Urothelium cell line (cell line): ENCODE measurements at places on chromosomes 7 and 10.
A peak's percentile ranks its signal among the peaks of the same experiment; 100 is the strongest.

- DNase-seq = no peak
These were observed 394.9 kb upstream of the DPP6 start for GRCh38 chr7:153657182-153657800.

- no peak for DNase-seq
These were observed 325.8 kb upstream of the MGMT start for GRCh38 chr10:129140921-129141885.

GRCh38 chr7:155741082-155741481 lies 71.2 kb downstream of the SHH start:
- no peak for DNase-seq

DNA sequence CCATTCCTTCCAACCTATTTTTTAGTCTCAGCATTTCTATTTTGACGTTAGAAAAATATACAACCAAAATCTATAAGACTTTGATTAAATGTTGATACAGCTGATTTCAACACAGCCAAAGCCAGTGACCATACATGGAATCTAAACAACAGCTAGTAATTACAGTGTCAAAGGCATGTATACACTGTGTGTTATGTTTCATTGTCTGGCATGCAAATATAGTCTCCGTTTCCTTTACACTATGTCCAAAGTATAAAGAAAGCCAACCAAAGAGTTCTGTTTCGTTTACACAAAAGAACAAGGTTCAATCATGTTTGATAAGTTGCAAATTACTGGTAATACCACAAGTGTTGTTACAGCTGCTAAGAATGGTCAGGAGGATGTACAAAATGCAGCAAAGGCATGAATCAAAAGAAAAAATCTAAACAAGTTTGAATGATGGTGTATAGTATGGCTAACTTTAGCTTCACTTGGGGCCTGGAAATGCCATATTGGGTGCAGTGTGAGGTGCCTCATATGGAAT lies 268.3 kb upstream of the FERD3L start:
- no peak for DNase-seq

GRCh38 chr7:130736298-130736900 lies 2.4 kb upstream of the KLF14 start:
- no peak for DNase-seq

GRCh38 chr7:152527610-152528032 lies 91.8 kb upstream of the KMT2C start:
- no peak for DNase-seq

DNA sequence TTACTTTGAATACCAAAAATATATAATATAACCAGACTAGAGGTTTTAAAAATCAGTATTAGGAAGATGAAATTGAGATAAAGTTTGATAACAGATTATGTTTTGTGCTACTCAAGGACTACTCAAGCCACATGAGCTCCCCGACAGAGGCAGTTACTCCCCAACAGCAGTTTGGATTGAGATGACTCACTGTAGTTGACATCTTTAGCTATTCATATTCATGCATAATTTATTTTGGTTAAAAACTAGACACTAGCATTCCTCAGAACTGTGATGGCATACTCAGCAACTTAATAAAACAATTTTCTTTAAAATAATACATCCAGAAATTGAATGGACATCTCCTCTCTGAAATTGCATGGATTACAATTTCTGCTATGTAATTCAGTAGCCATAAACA lies 19.6 kb downstream of the PCLO start:
- no peak for DNase-seq

DNA sequence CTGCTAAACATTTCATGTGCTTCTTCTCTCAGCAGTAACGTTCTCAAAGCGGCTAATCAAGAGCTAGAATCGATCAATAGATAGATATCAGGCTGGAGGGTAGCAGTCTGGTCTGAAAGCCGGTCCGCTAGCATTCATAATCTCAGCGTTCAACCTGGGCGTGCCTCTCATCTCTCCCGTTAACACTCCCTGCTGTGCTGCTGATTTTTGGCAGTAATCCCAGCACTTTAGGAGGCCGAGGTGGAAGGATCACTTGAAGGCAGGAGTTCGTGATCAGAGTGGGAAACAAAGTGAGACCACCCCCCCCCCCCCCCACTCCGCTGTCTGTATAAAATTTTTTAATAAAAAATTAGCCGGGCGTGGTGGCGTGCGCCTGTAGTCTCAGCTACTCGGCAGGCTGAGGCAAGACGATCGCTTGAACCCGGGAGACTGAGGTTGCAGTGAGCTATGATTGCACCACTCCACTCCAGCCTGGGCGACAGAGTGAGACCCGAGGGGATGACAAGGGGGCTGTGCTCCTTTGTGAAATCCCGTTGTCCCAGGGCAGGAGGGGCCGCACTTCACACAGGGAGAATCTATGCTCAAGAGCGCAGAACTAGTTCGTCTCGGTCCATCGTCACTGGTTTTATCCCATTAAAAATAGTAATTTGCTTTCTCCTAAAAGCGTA lies 624 bp upstream of the CEP55 start:
- peak; percentile 35 for DNase-seq

DNA sequence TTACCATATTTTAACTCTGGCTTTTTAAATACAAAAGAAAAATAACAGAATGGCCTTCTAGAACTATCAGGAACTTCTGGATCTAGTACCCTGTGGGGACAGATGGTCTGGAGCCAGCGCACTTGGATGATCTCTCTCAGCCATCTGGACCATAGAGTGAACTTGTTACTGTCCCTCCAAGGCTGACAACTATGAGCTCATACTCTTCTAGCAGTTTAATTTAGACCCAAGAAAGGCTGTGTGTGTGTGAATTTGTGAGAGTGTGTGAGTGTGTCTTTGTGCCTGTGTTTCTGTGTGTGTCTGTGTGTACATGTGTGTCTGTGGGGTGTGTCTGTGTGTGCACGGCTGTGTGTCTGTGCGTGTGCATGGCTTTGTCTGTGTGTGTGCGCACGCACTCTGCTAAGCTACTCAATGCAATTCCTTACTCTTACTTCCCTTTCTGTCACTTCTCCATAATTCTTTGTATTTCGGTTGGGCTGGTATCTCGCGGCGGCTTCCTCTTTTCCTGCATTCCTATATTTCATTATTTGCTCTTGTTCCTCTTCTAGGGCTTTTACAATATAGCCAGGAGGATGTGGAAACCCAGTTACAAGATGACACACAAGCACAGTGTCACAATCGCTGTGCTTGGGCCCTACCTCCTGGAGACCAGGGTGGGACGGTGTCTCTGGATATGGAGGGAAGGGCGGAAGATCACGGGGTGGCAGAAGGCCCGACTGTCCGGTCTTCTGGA lies 51.9 kb downstream of the IKZF1 start:
- DNase-seq = no peak

GRCh38 chr10:72297281-72297804 lies 23.6 kb downstream of the DDIT4 start:
- DNase-seq = peak; percentile 89

- no peak for DNase-seq
These were observed 206.9 kb upstream of the PRPS1L1 start for GRCh38 chr7:18234519-18234918.

GRCh38 chr7:116197360-116197759 lies 13.0 kb upstream of the TES start:
- no peak for DNase-seq

- DNase-seq = no peak
These were observed 20.9 kb downstream of the TBX20 start for GRCh38 chr7:35232994-35233393.

- DNase-seq = no peak
These were observed 6.9 kb upstream of the ZNF503 start for GRCh38 chr10:75408509-75408875.

DNA sequence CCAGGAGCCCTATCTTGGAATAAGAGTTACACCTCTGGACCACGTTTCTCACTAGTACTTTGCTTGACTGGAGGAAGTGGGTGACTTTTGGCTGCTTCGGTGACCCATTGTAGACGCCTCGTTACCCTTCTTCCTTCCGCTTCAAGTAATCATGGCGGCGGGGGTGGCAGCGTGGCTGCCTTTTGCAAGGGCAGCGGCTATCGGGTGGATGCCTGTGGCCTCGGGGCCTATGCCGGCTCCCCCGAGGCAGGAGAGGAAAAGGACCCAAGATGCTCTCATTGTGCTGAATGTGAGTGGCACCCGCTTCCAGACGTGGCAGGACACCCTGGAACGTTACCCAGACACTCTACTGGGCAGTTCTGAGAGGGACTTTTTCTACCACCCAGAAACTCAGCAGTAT lies 1.5 kb downstream of the KCND2 start:
- no peak for DNase-seq

GRCh38 chr10:94489976-94490788 lies 55.4 kb upstream of the HELLS start:
- DNase-seq = no peak

- no peak for DNase-seq
These were observed 936 bp downstream of the IGF2BP3 start for GRCh38 chr7:23469150-23469960.

DNA sequence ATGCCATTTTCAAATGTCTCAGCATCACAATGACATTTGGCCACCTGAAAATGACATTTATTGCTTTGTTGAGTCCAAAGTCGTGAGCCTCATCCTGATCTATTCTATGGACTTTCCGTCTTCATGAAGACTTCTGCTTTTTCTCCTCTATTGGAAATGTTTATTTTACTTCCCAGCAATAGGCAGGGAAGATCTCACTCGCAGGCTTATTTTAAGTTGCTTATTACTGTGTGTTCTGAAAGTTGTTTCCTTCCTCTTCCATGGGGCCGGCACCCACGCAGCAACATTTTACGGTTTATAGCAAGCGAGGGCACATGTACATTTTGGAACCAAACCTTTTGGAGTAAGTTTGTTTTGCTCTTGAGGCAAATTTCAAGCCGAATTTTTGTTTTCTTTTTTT lies 221.0 kb upstream of the KLF6 start:
- DNase-seq = no peak

GRCh38 chr7:157097569-157097968 lies 41.2 kb upstream of the UBE3C start:
- no peak for DNase-seq

DNA sequence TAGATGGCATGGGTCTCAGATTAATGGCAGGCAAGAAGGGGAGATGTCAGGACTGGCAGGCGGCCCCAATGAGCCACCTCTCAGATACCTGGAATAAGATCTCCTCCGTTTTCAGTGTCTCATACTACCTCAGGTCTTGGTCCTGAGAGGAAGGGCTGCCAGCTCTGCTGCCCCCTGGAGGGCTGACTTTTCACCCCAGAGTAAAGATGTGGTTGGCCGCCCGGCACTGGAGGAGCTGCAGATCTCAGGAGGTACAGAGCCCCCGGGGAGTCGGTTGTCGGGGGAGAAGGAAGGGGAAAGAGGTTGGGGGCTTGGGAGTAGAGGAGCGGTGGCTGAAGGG lies 642 bp upstream of the COL13A1 start:
- DNase-seq = peak; percentile 87

DNA sequence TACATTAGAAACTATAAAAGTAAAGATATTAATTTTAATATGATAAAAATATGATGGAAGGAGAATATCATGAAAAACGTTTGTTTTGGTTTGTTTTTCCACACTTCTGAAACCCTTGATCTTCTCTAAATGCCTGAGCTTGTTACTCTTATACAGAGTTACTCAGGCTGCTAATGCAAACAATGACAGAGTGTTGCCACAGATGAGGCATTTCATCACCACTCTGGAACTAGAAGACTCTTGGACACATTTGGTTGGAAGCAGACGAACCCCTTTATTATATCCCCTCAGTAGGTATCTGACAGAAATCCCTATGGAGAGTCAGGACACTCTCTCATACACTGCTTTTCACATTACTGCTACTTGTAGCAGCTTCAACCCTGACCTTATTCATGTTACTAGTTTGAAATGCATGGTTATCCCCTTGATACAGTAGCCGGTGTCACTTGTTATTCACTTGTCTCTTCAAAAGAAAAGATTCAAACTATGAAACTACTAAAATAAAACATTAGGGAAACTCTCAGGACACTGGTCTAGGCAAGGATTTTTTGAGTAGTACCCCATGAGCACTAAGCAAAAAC lies 66.9 kb downstream of the SEMA3C start:
- DNase-seq = no peak

DNA sequence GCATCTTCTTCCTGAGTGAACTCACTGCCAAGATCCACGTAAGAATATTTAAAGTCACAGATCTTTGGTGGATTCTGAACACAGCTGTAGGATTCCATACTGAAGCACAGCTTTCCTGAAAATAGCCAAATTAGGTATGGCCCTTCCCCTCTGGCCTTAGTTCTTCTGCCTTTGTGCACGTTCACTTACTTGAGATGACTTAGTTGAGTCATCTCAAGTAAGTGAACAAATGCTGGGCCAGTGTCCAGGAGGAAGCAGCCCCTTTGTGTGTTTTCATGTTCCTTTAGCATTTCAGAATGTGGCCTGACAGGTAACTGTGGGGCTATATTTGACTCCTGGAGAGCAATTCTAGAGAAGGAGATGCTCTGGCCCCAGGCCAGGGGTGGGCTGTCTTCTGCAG lies 51.5 kb downstream of the CCNY start:
- DNase-seq = no peak

- no peak for DNase-seq
These were observed 29.3 kb downstream of the PPP2R2D start for GRCh38 chr10:131930150-131930549.

GRCh38 chr7:134943785-134944400 lies 42.4 kb upstream of the AGBL3 start:
- no peak for DNase-seq

DNA sequence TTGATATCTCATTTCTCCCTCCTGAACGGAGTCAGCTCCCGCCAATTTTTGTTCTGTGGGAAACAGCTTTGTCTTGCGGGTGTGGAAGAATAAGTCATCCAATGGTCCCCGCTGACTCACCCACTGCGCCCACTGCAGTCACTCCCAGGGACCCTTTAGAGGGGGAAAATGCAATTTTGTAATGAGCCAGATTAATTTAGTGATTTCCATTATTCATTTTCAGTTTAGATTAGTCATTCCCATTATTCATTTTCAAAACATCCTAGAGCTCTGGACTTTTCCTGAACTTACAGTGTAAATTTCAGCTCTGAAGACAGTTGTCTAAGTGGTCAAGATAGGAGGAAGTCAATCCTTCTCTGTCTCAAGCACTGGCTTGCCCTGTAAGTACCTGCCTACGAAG lies 154.9 kb upstream of the TMEM72 start:
- no peak for DNase-seq

DNA sequence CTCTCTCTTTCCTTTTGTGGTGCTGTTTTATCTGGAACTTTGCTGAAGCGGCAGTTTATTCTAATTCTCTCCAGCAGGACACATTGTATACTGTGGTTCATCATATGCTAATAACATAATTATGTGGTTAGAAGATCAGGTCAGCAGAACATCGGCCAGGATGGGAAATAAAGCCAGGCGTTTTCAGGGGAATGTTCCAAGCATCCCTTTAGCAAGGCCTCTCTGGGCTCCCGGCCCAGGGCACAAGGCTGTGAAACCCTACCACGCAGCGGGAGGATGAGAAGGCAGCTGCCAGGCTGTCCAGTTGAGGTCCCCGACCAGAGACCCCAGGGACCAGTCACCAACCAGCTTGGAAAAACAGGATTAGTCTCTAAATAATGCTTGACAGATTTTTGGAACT lies 112.2 kb upstream of the GALNT17 start:
- no peak for DNase-seq

DNA sequence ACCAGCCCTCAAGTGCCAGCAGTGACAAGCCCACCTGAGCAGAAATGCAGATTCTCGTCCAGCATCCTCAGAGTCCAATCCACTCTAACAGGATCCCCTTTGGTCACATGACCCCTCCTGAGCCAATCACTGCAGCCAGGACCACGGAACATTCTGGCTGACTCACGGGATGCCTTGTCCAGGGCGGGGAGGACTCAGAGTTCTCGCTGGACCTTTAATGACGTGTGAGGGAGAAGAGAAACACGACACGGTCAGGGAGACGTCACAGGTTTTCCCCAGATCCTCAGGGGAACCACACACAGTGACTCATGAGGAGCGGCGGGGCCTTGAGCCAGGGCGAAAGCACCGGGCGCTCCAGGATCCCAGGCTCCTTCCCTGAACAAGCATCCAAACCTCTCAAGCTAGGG lies 155.7 kb downstream of the PTPRN2 start:
- DNase-seq = peak; percentile 84
